ENCODE measurements at places on chromosomes 3 and 15. TPM values are rescaled to one million over a fixed set of nuclear protein-coding genes. Genes with fewer than 3 reads are reported as not detected.

The ISY1 gene
- 31.3 TPM for total RNA-seq

The ADAMTS7 gene
- total RNA-seq, result 144 TPM

- no peaks in the 10 kb centered on the region for H3K27me3 ChIP-seq
- DNase-seq, result no peak
- peaks cover 15% of the 10 kb centered on the region for H3K4me1 ChIP-seq
- peaks cover 1% of the 10 kb centered on the region for H3K36me3 ChIP-seq
- H3K27ac ChIP-seq, result peak overlapping the region; percentile 94
These were observed 129.2 kb upstream of the CBLB start for GRCh38 chr3:105997800-105998526.

- H3K27ac ChIP-seq, result no peak overlapping the region
- no peaks in the 10 kb centered on the region for H3K36me3 ChIP-seq
- DNase-seq, result no peak
These were observed 57.5 kb upstream of the GCNT3 start for GRCh38 chr15:59553879-59554735.

GRCh38 chr3:184773283-184774186, 38.4 kb upstream of the VPS8 start:
- peaks cover 18% of the 10 kb centered on the region for H3K4me1 ChIP-seq
- peak; percentile 63 for DNase-seq
- H3K27ac ChIP-seq, result no peak overlapping the region
